KBM-7 (cell line): ENCODE measurements at places on chromosomes 2 and 18.

GRCh38 chr2:182907081-182907830 lies 40.8 kb upstream of the FRZB start:
- DNase-seq, result no peak

GRCh38 chr2:57450170-57450569 lies 596.4 kb upstream of the VRK2 start:
- no peak for DNase-seq

- DNase-seq, result no peak
Measured at GRCh38 chr2:32633040-32633439, 5.2 kb downstream of the TTC27 start.

- no peak for DNase-seq
Measured at GRCh38 chr18:79511271-79511670, 115.5 kb downstream of the NFATC1 start.

DNA sequence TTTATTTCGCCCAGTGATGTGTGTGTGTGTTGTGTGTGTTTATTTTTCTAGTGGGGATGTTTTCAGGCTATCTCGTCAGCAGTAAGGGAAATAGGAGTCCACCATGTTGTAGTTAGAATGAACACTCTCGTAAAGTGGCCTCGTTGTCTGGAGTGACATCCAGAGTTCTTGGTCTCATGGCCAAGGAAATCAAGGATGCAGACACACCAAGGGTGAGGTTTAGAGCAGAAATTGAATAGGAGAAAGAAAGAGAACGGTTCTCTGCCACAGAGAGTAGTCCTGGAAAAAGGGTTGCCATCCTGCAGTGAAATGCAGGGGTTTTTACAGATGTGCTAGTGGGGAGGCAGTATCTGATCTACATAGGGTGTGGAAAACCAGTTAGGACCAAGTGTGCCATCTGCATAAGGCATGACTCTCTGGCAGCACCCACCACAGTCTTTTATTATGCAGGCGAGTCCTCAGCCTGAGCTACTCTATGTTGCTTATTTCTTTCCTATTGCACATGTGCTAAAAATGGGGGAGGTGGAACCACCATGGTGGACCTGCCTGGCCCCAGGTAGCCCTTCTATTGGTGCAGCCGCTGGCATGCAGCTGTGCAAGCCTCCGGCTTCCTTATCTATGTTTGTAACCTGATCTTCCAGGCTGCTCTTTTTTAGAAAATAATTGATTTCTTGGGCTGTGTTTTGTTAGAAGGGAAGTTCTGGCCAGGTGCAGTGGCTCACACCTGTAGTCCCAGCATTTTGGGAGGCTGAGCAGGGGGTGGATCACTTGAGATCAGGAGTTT lies 23.2 kb downstream of the RALB start:
- DNase-seq, result no peak
